Activated CD4-positive, alpha-beta T cell treated with anti-CD3 and anti-CD28 coated beads, Interleukin-2, amount 50 U/mL, for 48 hours (primary cell): ENCODE measurements at places on chromosomes 4 and X.

DNA sequence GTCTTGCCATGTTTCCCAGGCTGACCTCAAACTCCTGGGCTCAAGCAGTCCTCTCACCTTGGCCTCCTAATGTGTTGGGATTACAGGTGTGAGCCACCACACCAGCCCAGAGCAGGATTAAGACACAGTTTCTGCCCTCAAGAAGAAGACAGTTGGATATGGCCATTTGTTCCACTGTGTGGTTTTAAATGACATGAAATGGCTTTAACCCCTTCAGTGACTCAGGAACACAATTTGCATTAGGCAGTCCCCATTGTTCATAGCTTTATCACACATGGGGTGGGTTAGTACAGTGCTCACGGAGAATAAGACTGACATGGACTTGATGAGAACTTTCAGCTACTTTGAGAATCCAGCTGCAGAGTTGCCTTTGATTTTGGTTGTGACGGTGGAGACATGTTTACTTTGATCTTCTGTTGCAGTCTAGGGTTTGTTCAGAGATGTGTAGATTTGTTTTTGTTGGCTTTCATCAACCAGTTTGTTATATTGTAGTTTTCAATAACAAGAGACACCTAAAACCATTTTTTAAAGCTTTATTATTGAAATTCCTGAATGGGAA lies 60.3 kb downstream of the ARX start:
- DNase-seq: no peak

- DNase-seq: no peak
These were observed 135.6 kb upstream of the TLL1 start for GRCh38 chr4:165737309-165737972.

DNA sequence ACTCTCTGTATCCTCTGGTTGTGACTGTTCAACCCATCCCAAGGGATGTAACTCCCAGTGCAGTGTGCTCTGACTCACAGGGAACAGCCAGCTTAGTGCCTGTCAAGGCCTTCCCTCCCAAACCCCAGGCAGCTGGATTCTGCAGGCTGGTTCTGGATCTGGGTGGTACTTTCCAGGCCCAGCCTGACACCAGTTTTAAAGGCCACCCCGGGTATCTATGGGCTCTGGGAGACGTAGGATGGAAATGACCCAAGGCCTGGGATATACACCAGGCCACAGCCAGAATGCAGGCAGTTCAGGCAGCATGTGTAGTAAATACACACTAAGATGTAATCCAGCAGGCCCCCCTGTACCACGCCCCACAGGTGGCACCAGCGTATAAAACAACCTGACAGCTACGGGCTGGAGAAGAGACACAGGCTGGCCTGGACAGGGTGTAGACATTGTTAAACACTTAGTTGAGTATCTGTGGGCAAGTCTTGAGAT lies 64.2 kb downstream of the SPINK2 start:
- DNase-seq: peak; percentile 35

DNA sequence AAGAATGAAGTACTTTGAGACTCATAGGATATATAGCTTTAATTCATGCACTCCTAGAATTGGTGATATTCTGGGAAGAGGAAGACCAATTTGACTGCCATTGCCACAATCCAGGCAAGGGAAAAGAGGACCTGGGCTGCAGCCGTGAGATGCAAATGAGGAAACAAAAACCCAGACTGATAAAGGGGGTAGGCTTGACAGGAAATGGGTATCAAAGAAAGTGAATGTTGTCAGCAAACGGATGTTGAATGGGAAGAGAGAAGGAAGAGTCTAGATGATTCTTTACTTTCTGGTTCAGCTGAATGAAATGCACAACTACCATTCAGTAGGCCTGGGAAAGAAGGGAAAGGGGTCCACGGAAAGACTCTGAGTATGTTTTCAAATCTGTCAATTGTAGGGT lies 17.1 kb upstream of the ARHGEF6 start:
- no peak for DNase-seq

DNA sequence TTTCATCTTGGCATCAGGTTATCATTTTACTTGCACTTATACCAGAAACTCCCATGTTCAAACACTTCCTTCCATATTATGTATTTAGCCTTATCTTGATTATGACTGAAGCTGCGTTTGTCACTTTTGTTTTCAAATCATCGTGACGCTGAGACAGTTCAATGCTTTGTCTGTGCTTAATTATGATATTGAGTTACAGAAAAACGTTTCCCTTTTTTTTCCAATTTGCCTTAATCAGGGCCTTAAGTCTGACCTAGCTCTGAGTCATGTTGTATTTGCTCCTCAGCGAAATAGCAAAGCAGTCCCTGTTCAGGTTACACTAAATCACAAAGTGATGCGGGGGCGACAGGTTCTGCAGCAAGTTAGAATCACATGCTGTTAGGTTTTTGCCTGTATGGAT lies 254.7 kb downstream of the AFF2 start:
- DNase-seq: no peak

DNA sequence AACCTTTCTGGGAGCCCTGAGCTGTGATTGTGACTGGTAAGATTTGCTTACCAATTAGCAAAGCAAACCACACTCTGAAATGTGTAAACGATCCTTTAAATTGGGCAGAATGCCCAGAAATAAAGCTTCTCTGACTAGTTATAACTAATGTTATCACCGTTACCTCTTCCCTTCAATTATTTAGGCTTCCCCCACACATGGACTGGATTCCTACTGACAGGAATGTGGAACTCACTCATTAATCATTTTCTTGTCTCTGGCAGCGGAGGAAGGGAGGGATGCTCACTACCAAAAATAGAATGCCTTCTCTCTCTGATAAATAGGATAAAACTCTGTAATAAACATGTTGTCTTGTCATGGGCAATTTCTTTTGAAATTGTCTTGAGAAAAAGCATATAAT lies 25.3 kb upstream of the NWD2 start:
- DNase-seq: no peak

- DNase-seq: peak; percentile 37
These were observed 787 bp upstream of the TET2 start for GRCh38 chr4:105145903-105146275.

DNA sequence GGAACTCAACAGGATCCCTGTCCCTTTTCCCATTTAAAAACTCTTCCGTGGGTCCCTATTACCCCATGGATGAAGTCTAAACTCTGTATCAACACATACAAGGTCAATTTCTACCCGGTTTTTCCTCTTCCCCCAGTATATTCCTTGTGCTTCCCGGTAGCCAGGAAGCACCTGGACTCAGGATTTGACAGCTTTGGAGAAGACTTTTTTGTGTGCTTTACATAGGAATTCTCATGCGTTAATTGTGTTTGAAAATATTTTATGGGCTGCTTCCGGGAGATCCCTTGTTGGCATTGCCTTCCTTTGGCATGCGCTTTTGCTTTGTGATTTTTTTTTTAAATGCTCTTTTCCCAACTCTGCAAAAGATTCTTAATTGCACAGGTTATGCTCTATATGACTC lies 7.2 kb downstream of the SMS start:
- no peak for DNase-seq

- DNase-seq: no peak
These were observed 137.8 kb upstream of the GPR101 start for GRCh38 chrX:137171626-137172025.

DNA sequence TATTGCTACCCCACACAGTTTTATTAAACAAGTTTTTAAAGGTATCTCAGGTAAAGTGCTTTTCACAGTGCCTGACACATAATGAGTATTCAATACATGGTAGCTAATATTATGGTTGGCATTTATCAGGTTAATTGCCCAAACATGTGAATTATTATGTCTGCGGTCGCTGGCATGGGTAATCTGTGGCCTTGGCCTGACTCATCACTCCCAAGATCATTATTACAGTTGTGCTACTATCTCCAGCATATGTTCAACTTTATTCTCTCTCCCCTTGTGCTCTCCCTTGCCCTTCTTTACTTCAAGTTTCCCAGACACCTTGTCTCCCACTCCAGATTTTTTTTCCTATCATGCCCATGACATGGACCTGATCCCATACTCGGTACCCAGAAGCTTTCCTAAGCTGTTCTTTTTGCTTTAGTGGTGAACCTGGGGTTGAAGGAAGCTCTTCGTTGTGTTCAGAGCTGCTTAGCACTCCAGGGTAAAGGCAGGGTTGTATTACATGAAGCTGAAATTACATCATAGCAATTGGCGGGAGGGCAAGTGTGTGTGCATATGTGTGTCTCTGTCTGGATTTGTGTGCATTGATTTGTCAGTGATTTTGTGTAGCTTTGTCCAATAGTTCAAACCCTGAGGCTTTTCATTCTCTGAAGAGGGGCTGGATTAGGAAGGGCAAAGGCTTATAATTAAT lies 176.5 kb upstream of the NRK start:
- no peak for DNase-seq

- no peak for DNase-seq
These were observed 1609.1 kb downstream of the C4orf33 start for GRCh38 chr4:130705023-130705422.

DNA sequence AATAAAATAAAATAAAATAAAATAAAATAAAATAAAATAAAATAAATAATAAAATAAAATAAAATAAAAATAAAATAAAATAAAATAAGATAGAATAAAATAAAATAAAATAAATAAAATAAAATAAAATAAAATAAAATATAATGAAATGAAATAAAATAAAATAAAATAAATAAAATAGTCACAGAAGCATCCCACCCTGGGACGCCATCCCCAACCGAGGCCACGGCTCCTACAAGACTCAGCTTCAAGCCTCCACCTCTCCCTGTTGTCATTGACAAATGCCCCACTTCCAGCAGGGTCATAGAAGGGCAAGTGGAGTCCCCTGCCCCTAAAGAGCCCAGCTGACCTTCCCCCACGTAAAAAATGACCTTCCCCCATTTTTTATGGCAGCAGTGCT lies 30.2 kb downstream of the CRLF2 start:
- no peak for DNase-seq

DNA sequence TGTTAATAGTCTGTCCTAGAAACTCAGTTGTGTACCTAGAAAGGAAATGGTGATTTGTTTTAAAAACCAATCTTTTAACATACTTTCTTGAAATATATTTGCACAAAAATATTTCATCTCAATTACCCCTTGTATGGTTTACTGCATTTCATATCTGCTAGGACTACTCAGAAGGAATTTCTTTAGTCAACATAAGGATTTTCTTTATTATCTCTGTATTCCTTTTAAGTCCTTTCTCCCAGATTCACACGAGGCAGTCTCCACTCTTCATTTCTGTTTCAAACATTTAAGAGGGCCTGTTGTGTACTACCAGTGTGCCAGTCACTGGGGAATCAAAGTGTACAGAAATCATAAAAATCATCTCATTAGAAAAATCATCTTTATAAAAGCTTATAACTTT lies 28.8 kb downstream of the NFKB1 start:
- no peak for DNase-seq

DNA sequence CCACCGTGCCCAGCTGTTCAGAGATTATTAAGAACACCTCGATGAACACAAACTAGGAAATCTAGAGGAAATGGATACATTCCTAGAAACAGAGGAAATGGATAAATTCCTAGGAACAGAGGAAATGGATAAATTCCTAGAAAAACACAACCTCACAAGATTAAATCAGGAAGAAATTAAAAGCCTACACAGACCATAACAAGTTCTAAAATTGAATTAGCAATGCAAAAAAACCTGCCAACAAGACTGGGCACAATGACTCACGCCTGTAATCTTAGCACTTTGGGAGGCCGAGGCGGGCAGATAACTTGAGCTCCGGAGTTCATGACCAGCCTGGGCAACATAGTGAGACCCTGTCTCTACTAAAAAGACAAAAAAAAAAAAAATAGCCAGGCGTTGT lies 13.1 kb upstream of the IDS start:
- no peak for DNase-seq

GRCh38 chr4:51885363-51885762 lies 42.4 kb downstream of the DCUN1D4 start:
- no peak for DNase-seq

DNA sequence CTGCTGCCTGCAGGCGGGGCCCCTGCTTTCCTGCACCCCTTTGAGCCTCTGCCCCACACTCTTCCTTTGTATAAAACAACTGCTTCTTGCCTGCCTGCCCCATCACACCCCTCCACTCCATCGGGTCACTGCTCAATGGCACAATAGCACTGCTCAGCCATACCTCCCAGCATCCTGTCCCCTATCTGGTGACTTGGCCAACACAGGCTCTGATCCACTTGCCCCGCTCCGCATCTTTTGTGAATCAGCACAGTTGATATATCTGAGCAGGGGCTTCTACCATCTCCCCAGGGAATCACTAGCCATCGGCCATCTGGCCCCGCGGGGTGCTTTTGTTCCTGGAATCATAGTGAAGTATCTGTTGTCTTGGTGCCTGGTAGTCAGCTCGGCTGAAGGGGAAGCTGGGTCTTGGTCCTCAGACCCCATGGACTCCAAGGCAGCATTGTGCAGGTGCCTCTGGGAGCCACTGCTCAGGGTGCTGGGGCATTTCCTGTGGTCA lies 45.3 kb downstream of the MAP7D3 start:
- no peak for DNase-seq

- no peak for DNase-seq
These were observed 733 bp upstream of the NAA15 start for GRCh38 chr4:139300431-139301112.

- peak; percentile 22 for DNase-seq
These were observed 107.5 kb upstream of the RPL34 start for GRCh38 chr4:108512615-108513505.

GRCh38 chr4:182585321-182585720 lies 331.9 kb downstream of the DCTD start:
- DNase-seq: no peak

GRCh38 chr4:186604124-186604807 lies 48.9 kb upstream of the MTNR1A start:
- DNase-seq: no peak

DNA sequence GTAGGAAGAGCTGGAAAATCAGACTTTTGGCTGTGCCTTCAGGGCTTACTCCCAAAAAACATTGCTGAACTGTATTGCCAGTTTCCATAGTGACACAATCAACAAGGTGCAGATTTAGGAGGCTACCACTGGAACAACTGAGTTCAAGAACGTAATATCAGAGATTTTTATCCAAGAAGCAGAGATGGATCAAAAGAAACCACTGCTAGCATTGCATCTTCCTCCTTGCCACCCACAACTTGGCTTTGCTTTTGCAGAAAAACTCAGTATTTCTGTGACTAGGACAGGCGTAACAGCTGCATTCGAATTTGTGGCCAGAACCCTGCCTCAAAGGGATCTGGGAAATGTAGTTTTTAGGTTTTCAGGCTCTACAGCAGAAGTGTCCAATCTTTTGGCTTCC lies 27.8 kb upstream of the WDFY3 start:
- DNase-seq: no peak

- DNase-seq: no peak
These were observed 24.0 kb downstream of the TECRL start for GRCh38 chr4:64385220-64385619.

GRCh38 chr4:74112399-74113105 lies 13.6 kb upstream of the CXCL2 start:
- DNase-seq: no peak
